Activated T-helper 1 cell treated with anti-CD3 and anti-CD28 coated beads, Interleukin-12 subunit alpha, Interleukin-12 subunit beta, Interleukin-2, Interleukin-4 antibody, amounts not matched to agents 30 ng/mL and 10 ng/mL and 1 ng/mL, durations not matched to agents 14 hours and 24 hours and 36 hours (primary cell): ENCODE measurements at places on chromosomes 4 and X. TPM values are rescaled to one million over a fixed set of nuclear protein-coding genes. Genes with fewer than 3 reads are reported as not detected.

GRCh38 chr4:122508083-122508482, 51.6 kb upstream of the IL2 start:
- DNase-seq: no peak

DACH2 gene
- total RNA-seq: not detected in 2 replicates

DNA sequence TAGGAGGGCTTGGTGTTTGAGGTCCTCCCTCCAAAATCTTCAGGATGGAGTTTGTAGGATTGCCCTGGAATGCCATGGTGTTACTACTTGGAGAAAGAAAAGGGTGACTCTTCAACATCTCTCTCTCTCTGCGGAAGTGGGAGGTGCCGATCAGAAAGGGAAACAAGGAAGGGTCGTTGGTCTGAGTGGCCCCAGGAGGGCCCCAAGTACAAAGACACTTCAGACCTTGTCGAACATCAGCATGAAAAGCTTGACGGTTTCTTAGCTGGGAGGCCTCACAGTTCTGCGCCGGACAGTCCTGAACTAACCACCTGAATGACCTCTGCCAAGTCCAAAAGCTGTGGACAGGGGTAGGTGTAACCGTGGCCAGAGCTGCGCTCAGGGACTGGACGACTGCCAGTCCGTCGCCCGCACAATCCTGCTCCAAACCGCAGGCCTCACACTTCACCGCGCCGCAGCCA, 646 bp upstream of the GSX2 start:
- DNase-seq: no peak

GRCh38 chr4:108345862-108346817, 177.4 kb upstream of the LEF1 start:
- no peak for DNase-seq

MAGED4 gene
- total RNA-seq: not detected in 2 replicates

LONRF3 gene
- 0.52 and 0.71 TPM in 2 replicates for total RNA-seq

- no peak for DNase-seq
Measured at GRCh38 chr4:107562316-107562715, 157.7 kb downstream of the PAPSS1 start.

GRCh38 chr4:108829966-108830492, 67.2 kb upstream of the ETNPPL start:
- DNase-seq: no peak

CABS1 gene
- not detected in 2 replicates for total RNA-seq

DNA sequence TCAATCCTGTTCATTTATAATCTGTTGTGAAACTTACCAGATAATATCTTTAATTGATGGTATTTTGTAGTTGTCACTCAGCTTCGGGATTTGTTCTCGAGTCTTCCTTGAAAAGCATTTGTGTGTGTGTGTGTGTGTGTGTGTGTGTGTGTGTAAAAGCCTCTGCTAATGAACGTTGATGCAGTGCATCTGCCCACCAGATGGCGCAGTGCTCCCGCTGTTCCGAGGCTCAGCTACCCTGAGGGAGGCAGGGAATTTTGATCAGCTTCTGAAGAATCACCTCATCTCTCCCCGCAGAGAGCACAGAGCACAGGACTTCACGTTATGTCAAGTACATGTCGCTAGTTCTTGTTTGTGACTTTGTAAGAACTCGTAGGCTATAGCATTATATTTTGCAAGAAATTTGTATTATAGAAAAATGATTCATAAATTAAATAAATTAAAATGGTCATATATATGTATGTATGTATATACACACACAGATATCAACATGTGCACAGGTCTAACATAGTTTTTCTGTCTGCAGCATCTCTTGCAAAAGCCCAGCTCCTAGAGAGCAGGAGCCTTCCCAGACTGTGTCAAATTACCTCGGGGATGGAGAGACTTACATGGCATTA, 316.7 kb upstream of the IGFBP7 start:
- peak; percentile 4 for DNase-seq

SPRY1 gene
- total RNA-seq: 47.6 and 49.0 TPM in 2 replicates

DNA sequence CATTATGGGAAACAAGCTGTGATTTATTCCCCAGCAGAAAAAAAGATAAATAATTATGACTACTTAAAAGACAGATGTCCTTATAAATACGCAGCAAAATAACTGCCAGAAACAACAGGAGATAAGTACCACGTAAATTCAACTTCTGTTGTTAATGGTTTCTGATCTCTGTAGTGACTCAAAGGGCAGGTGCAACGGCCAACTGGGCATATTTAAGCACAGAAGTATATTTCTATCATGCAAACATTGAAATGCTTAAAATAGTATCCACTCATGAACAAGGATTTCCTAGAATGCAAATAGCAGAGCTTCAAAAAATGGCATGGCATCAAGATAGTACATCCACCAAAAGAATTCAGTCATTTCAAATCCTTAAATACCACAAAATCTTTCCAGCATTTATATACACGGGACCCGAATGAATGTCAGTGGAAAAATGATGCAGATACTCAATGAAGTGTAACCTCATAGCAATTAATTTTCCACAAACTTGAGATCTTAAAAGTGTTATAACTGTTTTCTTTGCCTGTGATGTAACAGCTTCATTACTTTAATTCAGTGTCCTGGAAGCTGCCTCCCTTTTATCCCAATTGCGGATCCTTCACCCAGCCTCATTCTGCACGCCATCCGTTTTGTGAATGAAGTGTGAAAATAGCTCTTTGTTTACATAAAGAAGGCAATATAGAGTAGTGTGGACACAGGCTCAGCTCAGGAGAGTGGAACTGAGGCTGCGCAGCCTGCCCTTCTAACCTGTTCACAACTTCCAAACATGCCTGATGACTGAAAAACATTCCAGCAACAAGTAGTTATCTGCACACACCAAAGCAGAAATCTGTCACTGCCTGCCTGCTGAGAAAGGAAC, 10.2 kb downstream of the PDGFC start:
- no peak for DNase-seq

COL25A1 gene
- total RNA-seq: not detected in 2 replicates

AADAT gene
- total RNA-seq: not detected in 2 replicates

PABPC1L2A gene
- total RNA-seq: not detected in 2 replicates

- peak; percentile 46 for DNase-seq
Measured at GRCh38 chr4:88158489-88159228, at the start of gene ABCG2. Gene ABCG2 (minus strand): TSS chr4:88158639. CDS start chr4:88139995, 18,644 bp downstream.

DNA sequence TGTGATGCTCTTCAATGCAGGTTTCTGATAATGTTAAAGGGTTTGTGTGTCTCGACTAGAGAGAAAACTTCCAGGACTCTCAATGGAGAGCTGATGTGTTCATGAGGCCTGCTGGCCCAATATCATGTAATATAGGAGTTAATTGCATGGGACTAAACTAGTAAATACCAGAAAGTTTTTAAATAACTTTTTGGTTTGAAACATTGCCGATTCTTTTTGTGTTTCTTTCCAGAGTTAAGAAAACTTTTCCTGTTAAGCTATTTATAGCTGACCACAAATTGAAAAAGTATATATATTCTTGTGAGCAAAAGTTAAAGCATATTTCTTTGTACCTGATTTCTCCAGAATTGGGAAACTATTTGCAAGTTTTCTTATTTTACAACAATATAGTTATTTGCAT, 49.7 kb downstream of the FAM9B start:
- no peak for DNase-seq

DNA sequence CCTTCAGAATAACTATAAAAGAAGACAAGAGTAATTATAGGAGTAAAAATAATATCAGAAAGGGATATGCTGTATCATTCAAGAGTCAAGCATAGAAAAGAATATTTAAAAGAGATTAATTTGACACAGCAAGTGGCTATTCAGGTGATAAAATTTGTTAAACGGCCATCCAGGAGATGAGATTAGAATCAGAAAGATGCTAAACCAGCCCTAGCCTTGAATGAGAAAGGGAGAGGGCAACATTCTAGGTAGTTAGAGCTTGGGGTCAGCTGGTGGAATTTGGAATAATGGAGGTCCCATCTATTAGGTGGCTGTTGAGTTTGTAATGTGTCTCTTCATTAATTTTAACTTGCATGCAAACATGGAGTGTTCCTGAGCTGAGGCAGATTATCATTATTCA, 350.5 kb upstream of the PABPC4L start:
- DNase-seq: no peak

GRCh38 chrX:154036513-154036912, 16.8 kb upstream of the IRAK1 start:
- peak; percentile 11 for DNase-seq

GRCh38 chr4:126396703-126397102, 1081.9 kb downstream of the FAT4 start:
- DNase-seq: no peak

DNA sequence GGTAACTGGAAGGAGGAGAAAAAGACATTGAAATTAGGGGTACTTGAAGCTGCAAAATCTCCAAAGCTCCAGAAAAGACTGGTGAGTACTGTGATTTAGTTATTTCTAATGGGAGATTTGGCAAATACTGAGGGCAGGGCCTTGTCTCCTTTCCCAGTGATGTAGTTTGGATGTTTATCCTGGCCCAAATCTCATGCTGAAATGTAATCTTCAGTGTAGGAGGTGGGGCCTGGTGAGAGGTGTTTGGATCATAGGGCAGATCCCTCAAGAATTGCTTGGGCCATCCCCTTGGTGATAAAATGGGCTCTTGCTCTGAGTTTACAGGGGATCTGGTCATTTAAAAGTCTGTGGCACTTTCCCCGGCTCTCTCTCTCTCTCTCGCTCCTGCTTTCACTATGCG, 33.1 kb upstream of the GK start:
- DNase-seq: no peak

SRPK3 gene
- total RNA-seq: not detected in 2 replicates

- no peak for DNase-seq
Measured at GRCh38 chr4:95181996-95182306, 366.8 kb downstream of the UNC5C start.

- DNase-seq: no peak
Measured at GRCh38 chrX:72309297-72310071, 3.8 kb upstream of the CITED1 start.

XPNPEP2 gene
- total RNA-seq: 0.16 and 0.24 TPM in 2 replicates

- no peak for DNase-seq
Measured at GRCh38 chr4:7872264-7872771, 67.3 kb downstream of the AFAP1 start.

DNA sequence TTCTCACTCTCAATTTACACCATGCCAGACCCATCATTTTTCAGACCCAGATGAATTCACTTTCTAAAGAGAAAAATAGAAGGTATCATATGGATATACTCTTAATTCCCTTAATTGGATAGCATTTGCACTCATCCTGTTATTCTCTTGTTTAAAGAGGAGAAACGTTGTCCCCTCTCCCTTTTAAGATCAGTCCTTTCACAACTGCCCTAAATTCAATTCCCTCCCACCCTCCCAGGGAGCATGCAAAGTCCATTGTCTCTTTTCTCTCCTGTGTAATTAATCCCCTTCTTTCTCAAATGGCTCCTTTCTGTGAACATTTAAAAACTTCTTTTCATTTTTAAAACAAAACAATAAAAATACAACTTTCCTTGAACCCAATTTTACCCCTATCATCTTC, 124.7 kb upstream of the TLL1 start:
- no peak for DNase-seq

GRCh38 chr4:101065935-101066485, 281.3 kb downstream of the PPP3CA start:
- DNase-seq: no peak

CCDC158 gene
- not detected in 2 replicates for total RNA-seq

DNA sequence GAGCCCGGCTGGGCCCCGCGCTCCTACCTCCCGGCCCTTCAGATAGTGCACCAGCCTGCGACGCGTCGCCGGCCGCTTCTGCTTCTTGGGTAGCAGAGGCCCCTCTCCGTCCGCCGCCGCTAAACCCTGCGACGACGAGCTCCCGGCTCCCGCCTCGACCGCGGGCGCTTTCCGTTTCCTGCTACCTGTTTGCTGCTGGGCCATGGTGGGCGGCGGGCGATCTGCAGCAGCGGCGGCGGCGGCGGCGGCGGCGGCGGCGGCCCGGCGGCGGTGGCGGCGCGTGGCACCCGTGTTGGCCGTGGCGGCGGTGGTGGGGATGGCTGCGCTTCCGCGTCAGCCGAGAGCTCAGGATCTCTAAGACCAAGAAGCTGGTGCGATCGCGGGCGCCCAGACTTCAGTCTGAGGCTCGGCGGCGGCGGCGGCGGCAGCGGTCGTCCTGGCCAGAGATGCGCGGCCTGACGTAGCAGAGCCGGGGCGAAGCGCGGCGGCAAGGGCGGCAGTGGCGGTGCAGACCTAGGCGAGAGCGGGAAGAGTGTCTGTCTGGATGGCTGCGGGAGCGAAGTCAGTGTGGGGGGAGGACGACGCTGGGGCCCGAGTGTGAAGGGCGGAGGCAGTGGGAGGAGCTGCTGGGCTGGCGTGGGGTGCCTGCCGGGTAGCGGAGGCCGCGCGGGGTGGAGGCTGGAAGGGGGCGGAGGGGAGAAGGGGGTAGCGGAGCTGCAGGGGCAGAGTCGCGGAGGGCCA, at the start of gene DCAF12L2:
Gene DCAF12L2, minus strand, starts transcription at position 569 of the 741 bp plus-strand sequence. Its CDS starts 365 bp downstream, at position 204.
- DNase-seq: no peak

DNA sequence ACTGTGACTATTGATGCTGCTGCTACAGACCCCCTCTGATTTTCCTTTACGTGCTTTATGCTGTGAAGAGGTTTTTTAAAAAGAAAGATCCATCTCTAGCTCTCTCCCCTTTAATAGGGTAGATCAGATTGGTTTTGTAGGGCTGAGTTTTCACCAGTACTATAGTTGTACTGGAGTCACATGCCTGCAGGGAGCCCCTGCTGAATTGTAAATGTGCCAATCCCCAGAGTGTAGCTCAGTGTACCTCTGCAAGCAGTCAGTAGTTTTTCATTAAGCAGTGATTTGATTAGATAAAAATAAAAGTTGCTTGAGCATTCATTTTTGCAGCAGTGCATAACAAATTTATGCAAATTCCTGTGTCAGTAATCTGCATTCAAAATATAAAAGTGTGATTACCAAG, 179.2 kb downstream of the IL1RAPL2 start:
- no peak for DNase-seq

GRCh38 chrX:154396973-154397887, 947 bp upstream of the RPL10 start:
- DNase-seq: peak; percentile 59

SHROOM4 gene
- not detected in 2 replicates for total RNA-seq

DNA sequence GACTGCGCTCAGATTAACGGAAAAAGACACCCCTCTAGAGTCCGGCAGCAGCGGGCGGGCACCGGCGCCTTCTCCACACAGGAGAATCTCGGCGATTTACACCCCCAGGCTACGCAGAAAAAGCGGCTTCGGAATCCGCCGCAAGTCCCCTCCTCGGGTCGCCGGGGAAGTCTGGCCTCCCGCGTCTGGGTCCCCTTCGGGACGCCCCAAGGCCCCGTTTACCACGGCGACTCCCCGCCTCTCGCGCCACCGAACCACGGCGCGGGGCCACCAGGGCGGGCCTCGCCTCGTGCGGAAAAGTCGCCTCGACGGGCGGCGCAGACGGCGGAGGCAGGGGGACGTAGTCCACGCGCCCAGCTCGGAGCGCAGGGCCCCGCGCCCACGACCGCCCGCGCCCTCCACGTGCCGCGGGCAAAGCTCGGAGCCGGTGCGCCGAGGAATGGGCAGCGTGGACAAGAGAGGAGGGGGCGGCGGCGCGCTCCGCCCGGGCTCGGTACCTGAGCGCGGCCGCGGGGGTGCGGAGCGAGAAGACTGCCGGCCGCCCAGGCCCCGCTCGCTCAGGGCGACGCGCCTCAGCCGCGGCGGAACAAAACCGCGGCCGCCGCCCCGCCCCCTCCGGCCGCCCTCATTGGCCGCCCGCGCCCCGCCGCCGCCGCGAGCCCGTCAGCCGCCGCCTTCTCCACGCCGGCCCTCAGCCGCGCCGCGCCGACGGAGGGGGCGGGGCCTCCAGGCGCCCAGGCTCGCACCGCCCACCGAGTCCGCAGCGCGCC, at the start of gene FAM53A:
Gene FAM53A, minus strand, starts transcription at position 578 of the 770 bp plus-strand sequence. CDS start 15,572 bp downstream, outside the sequence.
- DNase-seq: peak; percentile 93

GRCh38 chr4:88531549-88531948, 8.0 kb upstream of the PYURF start:
- no peak for DNase-seq
